Effector memory CD4-positive, alpha-beta T cell (primary cell): ENCODE measurements at places on chromosomes 5 and 9.

DNA sequence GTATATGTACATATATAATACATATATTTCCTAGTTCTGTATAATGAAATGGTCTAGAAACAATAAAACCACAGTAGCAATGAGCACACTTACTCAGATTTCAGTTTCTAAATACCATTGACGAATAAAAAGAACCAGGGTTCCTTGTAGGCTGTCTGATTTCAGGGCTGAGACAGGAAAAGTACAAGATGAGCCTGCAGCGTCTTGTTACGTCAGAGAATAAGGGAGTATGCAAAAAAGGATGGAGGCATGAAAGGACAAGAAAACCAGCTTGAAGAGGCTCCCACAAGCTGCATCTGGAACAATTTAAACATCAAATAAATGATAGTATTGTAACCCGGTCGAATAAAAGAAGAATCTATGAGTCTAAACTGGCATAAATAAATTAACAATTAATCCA, 17.8 kb upstream of the TIFAB start:
- DNase-seq = no peak

DNA sequence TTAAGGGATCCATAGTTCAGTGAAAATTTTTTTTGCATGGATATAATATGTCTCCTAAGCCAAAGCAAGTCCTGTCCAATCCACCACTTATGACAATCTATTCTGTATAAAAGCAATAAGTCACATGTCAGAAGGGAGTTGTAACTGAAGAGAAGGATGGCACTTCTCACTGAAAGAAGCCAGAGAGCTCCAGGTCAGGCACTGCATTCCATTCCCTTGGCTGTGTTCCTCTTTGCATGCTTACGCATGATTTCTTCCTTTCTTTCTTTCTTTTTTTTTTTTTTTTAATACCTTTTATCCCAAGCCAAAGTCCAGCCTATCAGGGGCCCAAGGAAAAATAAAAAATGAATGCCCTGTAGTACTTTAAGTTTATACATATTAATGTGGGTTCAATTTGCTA, 39.8 kb downstream of the MAMDC2 start:
- no peak for DNase-seq

DNA sequence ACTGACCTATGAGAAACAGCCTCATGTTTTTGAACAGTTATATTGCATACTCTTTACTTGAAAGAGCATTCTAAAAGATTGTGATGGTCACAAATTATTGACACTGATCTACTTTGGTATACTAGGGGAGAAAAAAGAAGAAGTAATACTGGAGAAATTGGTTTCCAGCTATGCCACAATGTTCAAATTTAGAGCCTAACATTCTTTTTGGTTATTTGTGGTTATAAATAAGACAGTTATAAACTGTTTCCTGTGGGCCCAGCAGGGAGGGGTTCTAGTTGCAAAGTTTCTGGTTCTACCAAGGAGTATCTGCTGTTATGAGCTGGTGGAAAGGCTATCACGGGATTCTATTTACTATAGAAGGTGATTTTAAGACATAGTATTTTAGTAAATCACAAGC, 4.8 kb downstream of the CWC27 start:
- no peak for DNase-seq

DNA sequence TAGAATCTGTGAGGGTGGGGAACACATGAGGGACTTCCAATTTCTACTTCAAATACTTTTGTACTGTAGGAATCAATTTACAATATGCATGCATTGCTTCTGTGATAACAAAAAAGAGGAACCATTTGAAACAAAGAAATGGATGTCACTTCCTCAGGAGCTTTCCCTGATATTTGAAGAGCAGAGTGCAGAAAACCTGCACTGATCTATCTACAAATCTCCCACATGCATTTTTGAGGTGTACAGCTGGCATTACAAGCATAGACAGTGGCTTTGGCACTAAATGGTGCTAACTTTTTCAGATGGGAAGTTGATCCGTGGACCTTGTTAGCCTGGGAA, 27.7 kb downstream of the YIPF5 start:
- DNase-seq = no peak

- DNase-seq = no peak
These were observed 8.9 kb downstream of the CDC42SE2 start for GRCh38 chr5:131272724-131273123.

GRCh38 chr9:133874659-133875058, 117.5 kb downstream of the VAV2 start:
- no peak for DNase-seq

DNA sequence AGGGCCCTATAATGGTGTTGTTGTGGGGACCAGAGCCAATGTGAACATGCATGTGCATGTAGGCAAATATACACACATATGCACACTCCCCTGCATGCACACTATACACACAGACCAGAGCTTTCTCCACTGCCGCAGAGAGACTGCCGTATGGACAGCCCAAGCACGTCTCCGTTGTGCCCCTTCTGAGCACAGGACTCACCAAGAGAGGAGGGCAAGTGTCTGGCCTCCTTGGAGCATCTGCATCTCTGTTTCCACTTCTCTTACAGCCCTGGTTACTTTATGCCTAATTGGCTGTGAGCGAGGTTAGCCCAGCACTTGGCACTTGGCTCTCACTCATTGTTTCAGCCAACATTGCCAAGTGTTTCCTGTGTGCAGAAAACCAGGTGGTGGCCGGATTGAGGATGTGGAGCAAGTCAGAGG, 30.4 kb downstream of the CSF2 start:
- DNase-seq = no peak

DNA sequence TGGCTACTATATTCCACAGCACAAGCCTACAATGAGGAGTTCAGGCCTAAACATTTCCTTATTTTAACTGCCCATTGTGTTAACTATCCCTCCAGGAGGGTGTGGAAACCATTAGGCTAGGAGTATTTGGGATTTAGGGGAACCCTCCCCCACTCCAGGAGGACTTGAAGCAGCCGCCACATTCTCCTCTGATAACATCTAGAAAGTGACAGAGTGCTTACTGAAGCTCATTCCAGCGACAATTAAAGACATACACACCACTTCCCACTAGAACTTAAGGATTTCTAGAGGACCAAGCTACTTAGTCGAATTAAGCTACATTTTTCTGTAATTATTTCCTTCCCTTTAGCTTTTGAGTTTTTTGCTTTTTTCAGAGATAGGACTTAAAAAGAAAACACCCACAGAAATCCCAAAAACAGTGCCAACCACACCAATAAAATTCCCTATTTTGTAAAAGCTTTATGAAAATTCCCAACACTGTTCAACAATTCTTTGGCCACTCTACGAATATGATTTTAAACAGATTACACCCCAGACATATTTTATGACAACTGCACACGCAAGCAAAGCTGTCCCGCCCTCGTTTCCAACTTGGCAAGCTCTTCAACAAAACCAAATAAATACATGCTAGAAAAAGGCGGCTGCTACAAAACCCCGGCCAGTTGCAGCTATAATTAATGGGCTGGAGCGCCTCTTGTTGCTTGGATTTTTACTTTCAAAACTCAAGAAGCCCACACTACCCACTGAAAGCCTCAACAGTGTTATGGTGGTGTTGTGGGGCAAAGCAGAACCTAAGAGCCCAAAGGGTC, 4.5 kb downstream of the ROR2 start:
- DNase-seq = no peak

- DNase-seq = no peak
These were observed 24.5 kb upstream of the PDZD2 start for GRCh38 chr5:31614151-31615020.

GRCh38 chr9:38441347-38442085, 17.3 kb upstream of the IGFBPL1 start:
- no peak for DNase-seq

DNA sequence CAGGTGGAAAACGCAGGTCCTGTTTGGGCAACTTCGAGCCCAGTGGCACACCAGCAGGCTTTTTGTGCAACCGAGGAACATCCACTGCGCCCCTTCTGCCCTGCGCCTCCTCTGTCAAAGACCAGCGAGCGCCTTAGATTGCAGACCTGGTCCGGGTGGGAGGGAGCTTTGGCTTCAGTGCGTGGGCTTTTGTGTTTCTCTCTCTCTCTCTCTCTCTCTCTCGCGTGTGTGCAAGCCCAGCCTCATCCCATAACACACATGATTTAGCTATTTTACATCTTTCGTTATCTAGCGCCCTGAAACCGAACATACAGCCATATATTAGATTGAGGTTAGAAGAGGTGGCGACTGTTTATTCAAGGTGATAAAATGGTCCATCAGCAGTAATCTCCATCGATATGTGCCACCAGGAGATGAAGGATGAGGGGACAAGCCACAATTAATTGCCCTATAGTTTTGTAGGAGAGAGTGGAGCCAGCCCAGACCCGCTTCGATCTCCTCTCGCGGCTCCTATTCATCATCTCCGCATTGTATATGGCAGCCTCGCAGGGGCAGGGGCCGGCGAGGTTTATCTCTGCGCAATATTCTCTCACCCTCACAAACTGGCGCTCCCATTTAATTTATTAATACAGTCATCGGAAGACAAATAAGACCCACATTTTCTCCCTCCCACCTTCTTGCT, 5.3 kb downstream of the PRDM6 start:
- no peak for DNase-seq

GRCh38 chr5:39063037-39063436, 11.2 kb downstream of the RICTOR start:
- DNase-seq = no peak

GRCh38 chr5:180873615-180874520, 12.8 kb upstream of the ZFP62 start:
- DNase-seq = peak; percentile 13

- DNase-seq = no peak
These were observed 21.5 kb upstream of the FCN1 start for GRCh38 chr9:134939080-134939733.

DNA sequence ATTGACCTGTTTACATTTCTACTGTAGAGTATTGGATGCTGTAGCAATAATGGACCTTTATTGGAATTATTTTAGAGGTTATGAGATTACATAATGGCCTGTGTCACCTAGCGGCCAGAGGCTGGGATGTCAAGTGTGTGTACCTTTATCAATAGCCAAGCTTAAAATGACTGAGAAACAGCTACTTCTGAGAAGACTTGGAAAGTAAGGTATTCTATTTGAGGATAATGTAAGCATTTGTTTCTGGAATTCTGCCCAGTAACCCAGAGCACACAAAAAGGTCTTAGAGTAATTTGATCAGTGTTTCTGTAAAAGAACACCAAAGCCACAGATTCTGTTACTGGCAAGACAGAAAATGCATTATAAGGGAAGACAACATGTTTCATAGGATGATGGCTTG, 116.8 kb downstream of the MACIR start:
- no peak for DNase-seq

DNA sequence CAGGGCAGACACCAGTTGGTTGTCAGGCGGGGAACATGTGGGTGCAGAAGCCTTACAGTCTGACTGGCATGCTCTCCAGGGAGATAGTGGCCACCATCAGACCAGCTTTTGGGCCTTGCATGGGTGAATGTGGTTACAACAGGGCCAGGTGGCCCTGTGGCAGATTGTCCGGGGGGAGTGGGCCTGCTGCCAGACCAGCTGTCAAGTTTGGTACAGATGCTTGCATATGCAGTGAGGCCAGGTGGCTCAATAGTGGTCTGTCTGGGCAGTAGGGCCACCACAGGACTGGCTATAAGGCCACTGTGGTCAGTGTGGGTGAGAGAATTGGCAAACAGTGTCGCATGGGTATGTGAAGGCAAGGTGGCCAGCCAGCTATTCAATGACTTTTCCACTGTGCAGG, 148.7 kb downstream of the FAM174A start:
- no peak for DNase-seq

GRCh38 chr5:125717209-125717608, 706.0 kb upstream of the GRAMD2B start:
- DNase-seq = no peak

GRCh38 chr5:102975045-102975444, 144.9 kb downstream of the GIN1 start:
- DNase-seq = no peak

DNA sequence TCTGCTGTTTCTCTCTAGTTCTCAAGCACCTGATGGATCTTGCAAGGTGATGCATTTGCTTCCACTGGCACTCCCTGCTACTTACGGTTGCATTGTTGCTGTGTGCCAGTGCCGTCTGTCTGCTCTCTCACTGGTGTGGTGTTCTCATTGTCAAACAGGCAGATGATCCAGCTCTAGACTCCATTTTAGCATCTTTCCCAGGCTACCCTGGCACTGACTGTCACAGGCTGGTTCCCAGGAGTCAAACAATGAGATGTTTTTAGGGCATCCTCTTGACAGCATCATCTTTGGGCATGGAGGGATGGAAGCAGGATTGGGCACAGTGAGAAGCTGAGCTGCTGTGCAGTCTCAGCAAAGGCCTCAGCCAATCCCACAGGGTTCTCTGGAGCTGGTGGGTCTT, 12.9 kb downstream of the MTRR start:
- no peak for DNase-seq

DNA sequence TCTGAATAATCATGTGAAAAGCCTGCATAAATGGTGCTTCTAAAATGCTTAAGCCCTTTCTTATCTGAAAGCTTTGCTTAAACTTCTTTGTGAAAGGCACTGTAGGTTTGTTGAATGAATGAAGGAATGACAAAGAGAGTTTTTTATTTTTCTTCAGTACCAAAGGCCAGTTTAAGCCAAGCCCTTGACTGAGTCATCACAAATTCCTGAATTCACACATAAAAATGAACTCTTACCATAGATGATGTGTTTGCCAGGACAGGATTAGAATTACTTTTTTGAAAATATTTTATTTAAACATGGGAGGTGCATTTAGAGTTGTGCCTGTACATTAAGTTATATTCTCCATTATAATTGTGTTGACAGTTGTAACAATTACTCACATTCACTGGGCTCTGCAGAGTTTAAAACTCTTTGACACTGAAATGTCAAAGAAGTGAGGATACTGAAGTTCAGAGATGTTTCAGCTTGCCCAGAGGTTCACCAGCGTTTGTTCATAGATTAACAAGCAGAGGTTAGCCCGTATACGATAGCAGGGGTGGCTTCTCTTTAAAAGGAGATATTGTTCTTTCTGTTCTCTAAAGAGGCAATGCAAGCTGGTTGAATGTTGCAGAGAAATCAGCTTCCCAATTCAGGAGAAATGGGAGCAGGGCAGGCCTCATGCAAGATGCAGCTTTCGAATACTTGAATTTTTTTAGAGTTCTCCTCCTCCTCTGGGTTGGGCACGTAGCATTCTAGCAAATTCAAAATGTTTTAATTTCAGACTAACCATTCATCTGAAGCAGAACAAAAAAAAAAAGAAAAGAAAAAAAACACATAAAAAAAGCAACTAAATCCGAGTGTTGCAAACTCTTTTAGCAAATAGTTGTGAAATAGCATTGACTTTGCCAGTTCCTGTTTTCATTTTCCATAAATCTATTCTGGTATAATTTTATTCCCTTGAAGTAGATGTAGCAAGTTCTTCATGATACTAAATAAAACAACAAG, 358.7 kb upstream of the KLF4 start:
- no peak for DNase-seq

- no peak for DNase-seq
These were observed 65.3 kb upstream of the CXCL14 start for GRCh38 chr5:135643881-135644766.

- DNase-seq = no peak
These were observed 28.5 kb upstream of the RICTOR start for GRCh38 chr5:39102684-39103155.

- no peak for DNase-seq
These were observed 12.5 kb upstream of the TAS2R1 start for GRCh38 chr5:9642621-9643020.
